Type B pancreatic cell (in vitro differentiated cells): ENCODE measurements at places on chromosomes 7 and 10. TPM values are rescaled to one million over a fixed set of nuclear protein-coding genes. Genes with fewer than 3 reads are reported as not detected.
A peak's percentile ranks its signal among the peaks of the same experiment; 100 is the strongest.

Gene C7orf33
- not detected in 2 replicates for total RNA-seq

Gene CUZD1
- total RNA-seq = 0.86 TPM in 1 of 2 replicates, not detected in the other

Gene CLDN3
- total RNA-seq = 13.6 and 41.7 TPM in 2 replicates

Gene MALRD1
- total RNA-seq = 1.4 and 1.8 TPM in 2 replicates

Gene SPDYE1
- not detected in 2 replicates for total RNA-seq

Gene CLDN15
- 9.5 and 16.3 TPM in 2 replicates for total RNA-seq

Gene NUTM2A
- 1.5 and 3.2 TPM in 2 replicates for total RNA-seq

Gene PODXL
- 25.5 and 44.1 TPM in 2 replicates for total RNA-seq

Gene ZNF804B
- total RNA-seq = 0.07 TPM in 1 of 2 replicates, not detected in the other

Gene PTPRE
- total RNA-seq = 2.5 and 3.6 TPM in 2 replicates

Gene MYOF
- 49.4 and 79.8 TPM in 2 replicates for total RNA-seq

DNA sequence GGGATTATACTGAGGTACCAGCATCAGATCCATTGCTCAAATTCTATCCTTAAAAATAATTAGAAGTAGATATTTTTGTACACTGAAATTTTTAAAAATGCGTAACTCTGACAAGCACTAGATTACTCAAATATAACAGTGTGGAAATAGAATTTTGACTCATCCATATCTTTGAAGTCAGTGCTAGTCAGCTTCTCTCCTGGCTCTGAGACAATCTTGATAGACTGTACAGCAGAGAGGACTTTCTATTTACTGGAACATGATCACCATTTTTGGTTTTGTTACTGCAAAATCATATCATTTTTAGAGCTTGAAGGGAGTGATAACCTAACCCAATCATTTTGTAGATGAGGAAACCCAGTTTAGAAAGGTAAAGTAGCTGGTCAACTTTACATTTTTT lies 195.0 kb downstream of the MTERF1 start:
- peaks cover 4% of the 10 kb centered on the region for H3K4me1 ChIP-seq
- no peaks in the 10 kb centered on the region for H3K27me3 ChIP-seq
- H3K4me3 ChIP-seq = no peak overlapping the region

- no peak for DNase-seq
- H3K4me1 ChIP-seq = peaks cover 23% of the 10 kb centered on the region
- no peak overlapping the region for H3K27ac ChIP-seq
- H3K4me3 ChIP-seq = no peak overlapping the region
- no peaks in the 10 kb centered on the region for H3K27me3 ChIP-seq
Observed at GRCh38 chr10:35328404-35329037, 7.8 kb upstream of the CCNY start.

- no peak for DNase-seq
- H3K27me3 ChIP-seq = no peaks in the 10 kb centered on the region
- H3K27ac ChIP-seq = no peak overlapping the region
- H3K4me1 ChIP-seq = peaks cover 4% of the 10 kb centered on the region
- H3K36me3 ChIP-seq = peaks cover 3% of the 10 kb centered on the region
- no peak overlapping the region for H3K4me3 ChIP-seq
Observed at GRCh38 chr7:44823255-44823781, 24.6 kb downstream of the H2AZ2 start.

DNA sequence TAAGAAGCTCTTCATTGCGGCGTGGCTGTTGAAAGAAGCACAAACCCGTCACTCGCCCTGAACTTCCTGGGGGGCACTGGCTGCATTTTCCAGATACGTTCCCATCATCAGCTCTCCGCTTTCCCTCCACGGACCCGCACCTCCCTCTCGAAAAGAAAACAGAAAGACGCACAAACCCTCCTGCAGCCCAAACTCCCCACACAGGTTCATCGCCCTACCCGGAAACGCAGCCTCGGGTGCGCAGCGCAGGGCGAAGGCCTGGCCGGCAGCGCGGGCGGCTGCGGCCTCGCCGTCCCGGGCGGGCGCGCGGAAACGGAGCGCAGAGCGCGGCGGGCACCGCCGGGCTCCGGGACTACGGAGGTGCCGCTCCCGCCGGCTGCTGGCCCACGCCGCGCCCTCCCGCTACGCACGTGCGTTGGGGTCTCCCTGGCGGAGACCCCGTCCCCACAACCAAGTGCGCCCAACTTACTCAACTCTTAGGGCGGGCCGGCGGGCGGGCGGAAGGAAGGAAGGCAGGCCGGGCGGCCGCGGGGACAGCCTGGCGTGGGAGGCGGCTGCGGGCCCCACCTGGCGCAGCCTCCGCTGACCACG lies 822 bp downstream of the ZNF800 start:
- peak overlapping the region; percentile 97 for H3K4me3 ChIP-seq
- H3K27me3 ChIP-seq = peaks cover 20% of the 10 kb centered on the region
- H3K36me3 ChIP-seq = peaks cover 20% of the 10 kb centered on the region

- DNase-seq = no peak
- no peak overlapping the region for H3K4me3 ChIP-seq
- no peaks in the 10 kb centered on the region for H3K4me1 ChIP-seq
- H3K27me3 ChIP-seq = no peaks in the 10 kb centered on the region
- no peak overlapping the region for H3K27ac ChIP-seq
Observed at GRCh38 chr7:52876402-52876801, 159.0 kb upstream of the POM121L12 start.

DNA sequence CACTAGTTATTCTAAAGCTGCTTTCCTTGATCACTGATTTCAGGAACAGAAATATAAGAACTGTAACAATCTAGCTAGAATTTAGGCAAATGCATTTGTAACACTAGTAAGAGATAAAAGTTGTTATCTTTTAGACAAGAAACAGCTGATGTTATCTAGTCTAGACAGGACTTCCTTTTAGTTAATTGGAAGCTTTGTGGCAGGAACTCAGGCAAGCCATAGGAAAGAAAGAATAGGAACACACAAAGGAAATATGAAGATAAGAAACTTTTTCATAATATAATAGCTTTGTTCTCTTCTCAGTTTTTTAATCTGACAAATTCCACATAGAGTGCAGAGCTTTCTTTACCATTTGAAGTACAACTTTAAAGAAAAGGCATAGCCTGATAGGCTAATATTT lies 59.0 kb upstream of the AGR3 start:
- no peaks in the 10 kb centered on the region for H3K36me3 ChIP-seq
- no peak overlapping the region for H3K4me3 ChIP-seq
- H3K27me3 ChIP-seq = no peaks in the 10 kb centered on the region
- no peak overlapping the region for H3K27ac ChIP-seq
- no peaks in the 10 kb centered on the region for H3K4me1 ChIP-seq
- DNase-seq = no peak

DNA sequence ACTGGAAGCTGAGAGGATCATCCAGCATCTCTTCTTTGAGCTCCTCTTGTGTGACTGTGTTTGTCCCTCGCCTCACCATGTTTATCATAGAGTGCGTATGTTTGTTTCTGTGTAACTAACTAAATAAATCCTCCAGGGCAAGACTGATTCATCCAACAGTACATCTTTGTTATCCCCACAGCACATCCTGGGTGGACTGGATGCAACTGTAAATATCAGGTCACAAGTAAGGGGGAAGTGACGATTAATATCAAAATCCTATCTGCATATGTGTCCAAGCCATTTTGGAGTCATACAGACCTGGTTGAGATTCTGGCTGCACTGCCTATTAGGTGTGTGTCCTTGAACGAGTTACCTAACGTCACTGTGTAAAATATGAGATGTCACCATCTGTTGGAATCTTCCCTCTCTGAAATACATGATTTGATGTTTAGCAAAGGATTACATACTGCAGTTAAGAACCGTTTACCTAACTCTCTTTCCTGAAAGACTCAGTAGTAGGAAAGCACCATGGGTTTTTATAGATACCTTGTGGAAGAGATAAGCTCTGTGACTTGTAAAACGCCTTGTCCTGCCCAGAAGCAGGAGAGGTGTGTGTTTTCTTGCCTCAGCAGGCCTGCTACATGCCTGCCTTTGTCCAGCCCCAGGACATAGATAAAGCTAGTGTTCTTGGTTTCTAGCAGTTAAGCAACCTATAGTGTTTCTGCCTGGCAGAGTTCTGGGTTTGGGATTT lies 25.8 kb downstream of the WBP1L start:
- no peak for DNase-seq
- peaks cover 62% of the 10 kb centered on the region for H3K4me1 ChIP-seq
- H3K4me3 ChIP-seq = peak overlapping the region; percentile 54
- peak overlapping the region; percentile 89 for H3K27ac ChIP-seq
- H3K27me3 ChIP-seq = no peaks in the 10 kb centered on the region

DNA sequence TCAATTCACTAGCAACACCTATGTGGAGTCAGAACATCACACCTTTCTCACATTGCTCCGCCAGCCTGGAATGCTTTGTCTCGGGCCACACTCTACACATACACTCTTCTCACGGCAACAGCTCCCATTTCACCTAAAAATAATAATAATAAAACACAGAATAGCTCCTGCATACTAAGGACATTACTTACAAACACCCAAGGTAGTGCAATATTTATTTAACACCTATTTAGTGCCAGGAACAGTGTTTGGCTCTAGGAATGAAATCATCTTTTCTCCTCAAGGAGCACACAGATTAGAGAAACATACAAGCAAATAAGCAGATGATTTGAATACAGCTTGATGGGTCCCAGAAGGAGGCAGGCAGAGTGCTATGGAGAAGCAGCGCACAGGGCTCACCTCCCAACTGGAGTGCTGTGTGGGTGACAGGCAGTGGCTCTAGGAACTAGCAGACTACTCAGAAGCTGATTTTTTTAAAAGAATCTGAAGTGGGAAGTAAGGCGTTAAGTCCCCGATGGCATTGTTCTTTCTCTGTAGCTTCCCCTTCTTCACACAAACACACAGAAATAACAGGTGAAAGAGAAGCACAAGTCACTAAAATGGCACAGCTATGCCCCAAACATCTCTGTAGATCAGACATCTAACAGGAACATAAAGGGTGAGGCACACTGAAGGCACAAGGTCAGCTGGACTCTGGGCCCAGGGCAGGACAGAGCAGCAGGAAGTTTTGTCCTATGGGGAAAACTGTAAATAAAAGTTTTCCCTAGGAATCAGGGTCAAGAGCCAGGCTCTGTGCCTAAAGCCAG lies 16.7 kb downstream of the USP6NL start:
- no peaks in the 10 kb centered on the region for H3K27me3 ChIP-seq
- peaks cover 13% of the 10 kb centered on the region for H3K4me1 ChIP-seq
- no peak overlapping the region for H3K27ac ChIP-seq

DNA sequence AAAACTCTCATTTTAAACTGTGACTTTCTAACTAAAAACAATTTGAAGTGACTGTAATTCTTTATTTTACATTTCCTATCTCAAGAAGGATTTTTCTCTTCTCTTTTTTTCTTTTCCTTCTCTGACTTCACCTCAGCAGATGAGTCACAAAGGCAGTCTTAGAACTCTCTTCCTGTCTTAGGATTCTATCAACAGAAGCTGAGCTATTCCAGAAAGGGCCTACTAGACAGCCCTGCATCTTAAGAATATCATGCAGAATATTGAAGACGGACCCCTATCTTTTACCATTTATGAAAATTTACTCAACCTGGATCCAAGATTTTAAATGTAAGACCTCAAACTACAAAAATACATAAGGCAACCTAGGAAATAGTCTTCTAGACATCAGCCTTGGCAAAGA lies 365.7 kb upstream of the SEMA3C start:
- DNase-seq = no peak
- no peaks in the 10 kb centered on the region for H3K27me3 ChIP-seq
- no peak overlapping the region for H3K27ac ChIP-seq
- no peak overlapping the region for H3K4me3 ChIP-seq

GRCh38 chr7:5217396-5217795 lies 27.4 kb downstream of the WIPI2 start:
- H3K27me3 ChIP-seq = no peaks in the 10 kb centered on the region
- H3K27ac ChIP-seq = no peak overlapping the region
- peaks cover 8% of the 10 kb centered on the region for H3K4me1 ChIP-seq
- peaks cover 46% of the 10 kb centered on the region for H3K36me3 ChIP-seq
- H3K4me3 ChIP-seq = no peak overlapping the region

- no peak for DNase-seq
- H3K4me3 ChIP-seq = peak overlapping the region; percentile 96
- peaks cover 7% of the 10 kb centered on the region for H3K36me3 ChIP-seq
- H3K4me1 ChIP-seq = peaks cover 26% of the 10 kb centered on the region
- H3K27me3 ChIP-seq = peaks cover 15% of the 10 kb centered on the region
Observed at GRCh38 chr10:84138478-84139125, 707 bp upstream of the GHITM start.

- H3K27me3 ChIP-seq = peaks cover 7% of the 10 kb centered on the region
- no peaks in the 10 kb centered on the region for H3K36me3 ChIP-seq
- no peak overlapping the region for H3K4me3 ChIP-seq
- DNase-seq = no peak
Observed at GRCh38 chr7:67589183-67589582, 592.5 kb downstream of the TYW1 start.

- H3K4me3 ChIP-seq = no peak overlapping the region
- no peak for DNase-seq
- peaks cover 28% of the 10 kb centered on the region for H3K4me1 ChIP-seq
- no peak overlapping the region for H3K27ac ChIP-seq
Observed at GRCh38 chr10:13956826-13957225, 370.1 kb downstream of the PRPF18 start.

DNA sequence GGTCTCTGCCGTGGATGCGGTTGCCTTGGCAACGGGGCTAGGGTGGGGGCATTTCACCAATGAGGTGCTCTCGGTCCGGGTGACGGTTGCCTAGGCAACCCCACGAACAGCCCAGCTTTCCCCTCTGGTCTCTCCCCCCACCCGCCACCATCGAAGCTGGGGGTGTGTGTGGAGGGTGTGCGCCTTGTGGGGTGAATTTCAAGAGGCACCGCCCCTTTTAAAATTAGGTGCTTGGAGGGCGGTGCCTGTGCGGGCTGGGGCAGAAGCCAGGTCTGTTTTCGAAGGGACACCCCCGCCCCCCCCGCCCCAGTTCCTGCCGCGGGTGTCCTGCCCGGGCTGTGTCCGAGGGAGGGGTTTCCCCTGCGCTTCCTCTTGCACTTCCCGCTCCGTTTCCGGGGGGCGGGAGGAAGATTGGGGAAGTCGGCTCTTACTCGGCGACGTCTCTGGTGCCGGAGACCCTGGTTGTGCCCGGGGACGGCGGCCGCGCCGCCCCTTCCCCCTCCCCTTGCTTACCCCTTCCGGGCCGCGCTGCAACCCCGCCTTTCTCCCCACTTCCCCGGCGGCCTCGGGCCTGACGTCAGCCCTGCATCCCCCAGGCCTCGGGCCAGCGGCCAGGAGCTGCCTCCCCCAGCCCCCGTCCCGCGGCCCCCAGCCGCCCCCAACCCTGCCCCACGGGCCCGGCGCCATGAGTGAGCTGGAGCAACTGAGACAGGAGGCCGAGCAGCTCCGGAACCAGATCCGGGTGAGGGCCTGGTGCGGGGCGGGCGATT lies 2.2 kb downstream of the GNB2 start:
- peaks cover 3% of the 10 kb centered on the region for H3K36me3 ChIP-seq
- no peak for DNase-seq
- peak overlapping the region; percentile 85 for H3K4me3 ChIP-seq
- H3K27me3 ChIP-seq = peaks cover 7% of the 10 kb centered on the region
- no peak overlapping the region for H3K27ac ChIP-seq
- H3K4me1 ChIP-seq = peaks cover 10% of the 10 kb centered on the region

DNA sequence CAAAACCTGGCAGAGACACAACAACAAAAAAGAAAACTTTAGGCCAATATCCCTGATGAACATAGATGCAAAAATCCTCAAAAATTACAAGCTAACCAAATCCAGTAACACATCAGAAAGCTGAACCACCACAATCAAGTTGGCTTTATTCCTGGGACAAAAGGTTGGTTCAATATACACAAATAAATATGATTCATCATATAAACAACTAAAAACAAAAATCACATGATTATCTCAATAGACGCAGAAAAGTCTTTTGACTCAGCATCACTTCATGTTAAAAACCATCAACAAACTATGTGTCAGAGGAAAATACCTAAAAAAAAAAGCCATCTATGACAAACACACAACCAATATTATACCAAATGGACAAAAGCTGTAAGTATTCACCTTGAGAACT lies 283.5 kb downstream of the THSD7A start:
- no peaks in the 10 kb centered on the region for H3K27me3 ChIP-seq
- no peak overlapping the region for H3K4me3 ChIP-seq
- H3K27ac ChIP-seq = no peak overlapping the region
